ENCODE measurements at places on chromosomes 16 and 17. TPM values are rescaled to one million over a fixed set of nuclear protein-coding genes. Genes with fewer than 3 reads are reported as not detected.

DNA sequence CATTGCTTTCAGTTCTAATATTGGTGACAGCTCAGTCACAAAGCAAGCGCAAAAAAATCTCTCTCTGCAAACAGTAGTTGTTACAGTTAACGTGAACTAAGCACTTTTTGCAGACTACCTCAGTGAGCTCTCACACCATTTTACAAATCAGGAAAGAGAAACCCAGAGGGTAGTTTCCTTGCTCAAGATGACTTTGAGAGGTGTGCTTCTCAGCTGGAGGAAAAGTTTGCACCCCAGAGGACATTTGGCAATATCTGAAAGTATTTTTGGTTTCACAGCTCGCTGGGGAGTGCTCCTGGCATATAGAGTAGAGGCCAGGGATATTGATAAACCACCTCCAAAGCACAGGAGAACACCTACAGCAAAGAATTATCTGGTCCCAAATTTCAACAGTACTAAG is 741.1 kb upstream of the EEF2KMT start:
- DNase-seq, result no peak

GRCh38 chr16:53768167-53768566 is 64.2 kb downstream of the FTO start:
- DNase-seq, result no peak

HIGD1B gene
- total RNA-seq, result not detected

KRTAP4-9 gene
- not detected for total RNA-seq

- DNase-seq, result no peak
Observed at GRCh38 chr17:77811521-77811920, 147.0 kb upstream of the TNRC6C start.

DNA sequence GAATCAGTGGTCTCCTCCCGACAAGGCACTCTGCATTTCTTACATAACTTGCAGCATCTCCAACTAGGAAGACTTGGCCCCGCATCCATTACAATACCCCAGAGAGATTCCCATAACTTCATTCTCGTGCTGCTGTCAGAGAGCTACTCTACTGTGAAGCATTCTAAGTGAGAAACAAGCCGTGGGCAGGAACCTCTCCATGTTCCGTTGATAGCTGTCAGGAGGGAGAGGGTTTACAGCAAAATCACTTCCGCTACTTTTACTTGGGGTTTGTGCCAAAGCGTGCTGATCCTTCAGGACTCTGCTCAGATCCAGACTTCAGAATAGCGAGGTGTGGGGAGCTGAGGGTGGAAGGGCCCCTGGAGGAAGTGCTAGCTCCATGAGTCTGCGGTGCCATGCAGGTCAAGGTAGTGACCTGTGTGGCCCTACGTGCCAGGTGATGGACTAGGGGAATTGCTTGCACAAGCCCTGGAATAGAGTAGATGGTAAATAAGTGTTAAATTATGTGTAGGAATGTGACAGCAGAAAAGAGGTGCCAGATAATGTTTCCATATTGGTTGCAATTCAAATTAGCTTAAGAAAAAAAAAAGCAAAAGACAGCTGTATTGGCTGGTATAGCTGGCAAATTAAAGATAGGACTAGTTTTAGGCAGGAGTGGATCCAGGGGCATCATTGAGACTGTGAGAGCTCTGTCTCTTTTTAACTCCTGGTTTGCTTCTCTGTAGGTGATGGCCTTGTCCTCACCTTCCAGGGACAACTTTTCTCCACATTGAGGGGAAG is 358.5 kb upstream of the ERCC4 start:
- no peak for DNase-seq

- DNase-seq, result no peak
Observed at GRCh38 chr17:11832401-11833137, 164.7 kb downstream of the ZNF18 start.

DNA sequence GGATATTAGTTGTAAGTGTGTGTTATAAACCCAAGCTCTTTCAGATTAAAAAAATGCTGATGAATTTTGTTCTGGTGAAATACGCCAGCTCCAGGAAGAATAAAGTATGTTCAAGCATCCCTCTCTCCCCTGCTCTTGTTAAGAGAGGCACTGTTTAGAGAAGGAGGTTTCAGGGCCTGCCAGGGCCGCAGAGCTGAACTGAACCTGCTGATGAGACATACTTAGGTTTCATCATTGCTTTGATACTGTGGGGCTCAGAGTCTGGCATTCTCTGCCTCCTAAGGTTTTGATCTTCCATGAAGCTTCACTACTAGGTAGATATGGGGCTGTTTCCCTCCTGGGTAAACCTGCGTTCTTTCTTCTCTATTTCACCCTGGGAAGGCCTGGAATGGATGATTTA is 175.3 kb upstream of the FAM20A start:
- DNase-seq, result no peak

- no peak for DNase-seq
Observed at GRCh38 chr17:55649957-55650597, 72.6 kb downstream of the TMEM100 start.
